ENCODE measurements at places on chromosomes 3 and 15.

- DNase-seq, result no peak
Measured at GRCh38 chr15:80978685-80979329, 10.8 kb downstream of the MESD start.

DNA sequence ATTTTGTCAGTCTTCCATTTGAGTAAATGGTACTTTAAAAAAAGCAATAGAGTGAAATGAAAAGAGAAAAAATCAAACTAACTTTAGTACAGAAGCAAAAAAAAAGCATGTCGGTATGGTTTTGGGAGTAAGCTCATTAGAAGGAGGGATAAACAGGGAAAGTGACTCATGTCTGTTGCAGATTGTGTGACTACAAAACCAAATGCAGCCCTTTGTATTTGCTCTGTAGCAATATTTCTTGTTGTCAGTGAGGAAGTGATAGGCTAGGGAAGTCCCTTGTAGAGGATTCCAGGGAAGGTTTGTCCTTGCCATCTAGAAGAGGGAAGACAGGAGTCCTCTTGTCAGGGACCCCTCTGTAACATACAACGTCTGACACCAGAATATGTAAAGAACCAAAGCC lies 150.5 kb upstream of the POU1F1 start:
- no peak for DNase-seq

DNA sequence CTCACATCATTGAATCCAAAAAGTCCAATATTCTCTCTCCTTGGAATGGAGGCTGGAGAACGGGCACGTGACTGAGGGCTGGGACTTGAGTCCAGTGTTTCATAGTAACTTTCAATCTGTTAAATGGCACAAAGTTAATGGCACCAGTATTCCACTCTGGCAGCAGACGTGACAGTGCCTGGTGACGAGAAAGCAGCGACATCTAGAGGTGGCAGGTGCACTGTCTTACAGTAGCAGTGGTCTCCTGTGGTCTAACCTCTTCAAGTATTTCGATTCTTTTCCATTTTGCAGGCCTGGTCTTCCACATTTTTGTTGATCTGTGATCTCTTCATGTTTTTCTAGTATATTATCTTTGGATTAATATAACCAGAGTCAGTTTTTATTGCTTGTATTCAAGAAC lies 107.1 kb downstream of the OXSM start:
- no peak for DNase-seq

GRCh38 chr3:99534951-99535704 lies 103.3 kb upstream of the COL8A1 start:
- no peak for DNase-seq

GRCh38 chr3:168272343-168272985 lies 176.7 kb upstream of the GOLIM4 start:
- DNase-seq, result no peak

GRCh38 chr3:48013288-48013980 lies 2.8 kb downstream of the MAP4 start:
- no peak for DNase-seq

DNA sequence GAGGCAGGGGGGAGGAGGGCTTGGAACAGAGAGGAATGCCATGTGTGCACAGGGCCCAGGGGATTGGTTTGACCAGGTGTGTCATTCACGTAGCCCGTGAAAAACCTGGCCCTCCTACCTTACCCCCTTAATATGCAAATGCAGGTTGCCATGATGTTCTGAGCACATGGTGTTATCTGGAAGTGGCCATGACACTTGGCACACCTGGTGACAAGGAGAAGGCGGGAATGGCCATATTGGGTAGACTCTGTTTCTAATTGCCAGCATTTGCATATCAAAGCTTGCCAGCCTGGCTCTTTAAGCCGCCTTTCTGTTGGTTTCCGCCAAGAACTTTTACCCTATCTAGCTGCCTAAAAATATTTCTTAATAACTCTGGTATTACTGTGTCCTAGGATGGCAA lies 202.1 kb upstream of the DPH6 start:
- no peak for DNase-seq

DNA sequence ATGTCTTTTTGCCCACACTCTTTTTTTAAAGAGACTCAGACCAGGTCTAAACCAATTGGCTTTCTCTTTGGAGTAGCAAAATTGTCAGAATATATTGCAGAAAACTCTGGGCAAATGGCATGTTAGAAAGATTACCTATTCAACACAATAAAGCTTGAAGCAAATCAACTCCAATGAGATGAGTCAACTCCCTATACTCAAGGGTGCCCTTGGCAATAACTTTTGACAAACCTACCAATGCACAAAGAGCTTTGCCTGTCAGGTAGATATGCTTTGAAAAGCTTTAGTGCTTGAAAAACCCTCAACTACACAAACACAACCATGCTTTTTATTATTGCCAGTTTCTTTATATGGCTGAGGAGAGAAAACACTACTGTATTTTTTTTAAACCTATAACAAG lies 137.7 kb upstream of the GRM7 start:
- no peak for DNase-seq

DNA sequence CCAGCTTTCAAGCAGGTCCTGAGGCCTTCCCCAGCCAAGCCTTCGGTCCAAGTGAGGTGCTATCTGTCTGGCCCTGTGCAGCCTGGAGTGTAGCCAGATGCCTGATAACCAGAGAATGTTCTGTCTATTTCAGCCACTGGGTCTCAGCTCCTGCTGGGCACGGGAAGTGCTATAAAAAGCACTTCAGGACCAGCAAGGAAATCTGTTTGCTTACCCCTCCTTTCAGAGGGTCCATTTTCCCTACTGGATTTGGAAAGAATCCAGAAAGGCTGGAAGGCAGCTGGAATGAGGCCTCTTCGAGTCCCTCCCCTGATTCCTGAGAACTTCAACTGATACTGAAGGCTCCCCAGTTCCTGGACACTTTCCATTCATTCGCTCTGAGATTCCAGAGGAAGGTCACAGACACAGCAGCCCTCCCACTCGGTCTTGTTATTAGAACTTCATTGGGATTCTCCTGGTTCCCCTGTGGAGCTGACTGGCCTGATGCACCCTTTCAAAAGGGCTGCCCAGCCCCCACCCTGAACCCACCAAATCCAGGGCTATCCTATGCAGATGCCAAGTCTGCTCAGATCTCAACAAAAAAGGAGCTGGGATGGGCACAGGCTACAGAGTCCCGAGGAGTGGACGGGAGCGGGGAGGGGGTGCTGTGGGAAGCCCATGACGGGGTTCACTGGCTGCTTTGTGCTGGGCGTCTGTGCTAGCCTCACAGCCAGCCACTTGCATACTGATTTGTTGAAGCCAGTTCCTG lies 70.4 kb downstream of the UMPS start:
- no peak for DNase-seq

DNA sequence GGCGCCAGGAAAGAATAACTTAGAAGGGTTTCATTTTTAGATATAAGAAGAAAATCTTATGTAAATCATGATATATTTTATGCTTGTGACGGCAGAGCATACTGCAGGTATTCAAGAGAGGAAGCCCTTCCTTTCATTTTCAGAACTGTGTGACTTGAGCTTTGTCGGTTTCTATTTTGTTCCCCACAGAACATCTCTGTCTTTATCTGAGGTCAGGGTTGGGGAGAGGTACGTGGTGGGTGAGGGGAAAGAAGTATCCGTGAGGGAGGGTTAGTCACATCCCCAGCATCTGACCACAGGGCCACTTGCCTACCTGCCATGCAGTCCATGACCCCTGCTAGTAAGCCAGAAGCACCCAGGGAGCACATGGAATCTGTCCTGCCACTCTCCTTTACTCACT lies 126.5 kb downstream of the DGKG start:
- DNase-seq, result no peak

DNA sequence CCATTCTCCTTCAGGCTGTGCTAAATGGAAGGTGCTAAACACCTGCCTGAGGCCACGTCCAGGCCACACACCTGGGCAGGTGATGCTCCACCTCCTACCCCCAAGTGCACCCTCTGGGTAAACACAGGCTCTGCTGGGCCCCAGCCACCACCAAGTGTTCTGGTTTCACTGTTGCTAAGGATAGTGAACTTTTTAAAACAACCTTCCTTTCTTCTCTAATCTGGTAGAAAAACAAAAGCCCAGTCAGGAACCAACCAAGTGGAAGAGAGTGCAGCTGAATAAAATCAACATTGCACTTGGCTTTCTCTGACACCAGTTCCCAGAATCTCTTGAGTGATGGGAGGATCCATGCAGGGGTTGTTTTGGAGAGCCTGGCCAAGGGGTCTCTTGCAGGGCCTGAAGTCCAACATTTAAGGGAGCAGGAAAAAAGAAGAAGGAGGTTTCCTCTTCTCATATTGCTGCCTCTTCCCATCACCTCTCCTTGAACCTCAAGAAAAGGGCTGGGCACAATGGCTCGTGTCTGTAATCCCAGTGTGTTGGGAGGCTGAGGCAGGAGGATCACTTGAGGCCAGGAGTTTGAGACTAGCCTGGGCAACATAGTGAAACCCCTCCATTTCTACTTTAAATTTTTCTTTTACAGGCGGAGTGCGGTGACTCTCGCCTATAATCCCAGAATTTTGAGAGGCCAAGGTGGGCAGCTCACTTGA lies 26.2 kb upstream of the ATP13A3 start:
- DNase-seq, result no peak

DNA sequence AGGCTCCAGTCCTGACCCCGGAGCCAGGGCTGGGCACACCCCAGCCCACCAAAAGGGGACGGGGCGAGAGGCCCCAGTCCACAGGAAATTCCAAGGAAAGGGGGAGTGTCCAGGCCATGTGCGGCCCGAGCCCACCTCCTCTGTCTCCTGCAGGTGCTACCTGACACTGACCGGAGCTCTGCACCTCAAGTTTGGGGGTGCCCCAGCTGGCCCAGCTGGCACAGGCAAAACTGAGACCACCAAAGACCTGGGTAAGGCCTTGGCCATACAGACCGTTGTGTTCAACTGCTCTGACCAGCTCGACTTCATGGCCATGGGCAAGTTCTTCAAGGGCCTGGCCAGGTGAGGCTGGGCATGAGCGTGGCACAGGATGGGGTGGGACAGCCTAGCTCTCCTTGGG lies 44.9 kb downstream of the DNAH1 start:
- no peak for DNase-seq

- DNase-seq, result no peak
Measured at GRCh38 chr15:65952391-65953053, 83.2 kb downstream of the RAB11A start.

DNA sequence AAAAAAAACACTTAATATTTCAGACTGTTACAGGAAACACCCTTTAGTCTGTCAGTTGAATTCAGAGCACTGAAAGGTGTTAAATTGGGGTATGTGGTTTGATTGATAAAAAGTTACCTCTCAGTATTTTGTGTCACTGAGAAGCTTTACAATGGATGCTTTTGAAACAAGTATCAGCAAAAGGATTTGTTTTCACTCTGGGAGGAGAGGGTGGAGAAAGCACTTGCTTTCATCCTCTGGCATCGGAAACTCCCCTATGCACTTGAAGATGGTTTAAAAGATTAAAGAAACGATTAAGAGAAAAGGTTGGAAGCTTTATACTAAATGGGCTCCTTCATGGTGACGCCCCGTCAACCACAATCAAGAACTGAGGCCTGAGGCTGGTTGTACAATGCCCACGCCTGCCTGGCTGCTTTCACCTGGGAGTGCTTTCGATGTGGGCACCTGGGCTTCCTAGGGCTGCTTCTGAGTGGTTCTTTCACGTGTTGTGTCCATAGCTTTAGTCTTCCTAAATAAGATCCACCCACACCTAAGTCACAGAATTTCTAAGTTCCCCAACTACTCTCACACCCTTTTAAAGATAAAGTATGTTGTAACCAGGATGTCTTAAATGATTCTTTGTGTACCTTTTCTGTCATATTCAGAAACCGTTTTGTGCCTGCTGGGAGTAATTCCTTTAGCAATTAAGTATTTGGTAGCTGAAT lies 17.9 kb downstream of the TMEM43 start:
- DNase-seq, result no peak

DNA sequence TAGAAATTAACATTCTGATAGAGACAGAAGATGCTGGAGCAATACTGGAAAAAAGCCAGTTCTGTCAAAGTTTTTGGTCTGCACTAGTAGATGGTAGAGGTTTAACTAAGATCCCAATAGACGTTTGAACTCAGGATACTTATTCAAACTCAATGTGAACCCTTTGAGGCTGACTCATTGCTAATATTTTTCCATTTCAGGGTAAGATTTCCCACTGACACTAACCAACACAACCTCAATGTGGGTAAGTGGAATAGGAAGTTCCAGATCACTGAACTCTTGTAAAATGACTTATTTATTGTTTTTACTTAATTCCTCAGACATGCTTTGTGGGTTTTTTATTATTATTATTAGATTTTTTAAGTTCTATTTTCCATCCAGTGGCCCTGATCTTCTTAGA lies 1024.8 kb downstream of the EPHA3 start:
- DNase-seq, result no peak

- DNase-seq, result no peak
Measured at GRCh38 chr3:184543256-184543655, 18.3 kb upstream of the EPHB3 start.

- no peak for DNase-seq
Measured at GRCh38 chr3:27985369-27986035, 255.9 kb upstream of the CMC1 start.

DNA sequence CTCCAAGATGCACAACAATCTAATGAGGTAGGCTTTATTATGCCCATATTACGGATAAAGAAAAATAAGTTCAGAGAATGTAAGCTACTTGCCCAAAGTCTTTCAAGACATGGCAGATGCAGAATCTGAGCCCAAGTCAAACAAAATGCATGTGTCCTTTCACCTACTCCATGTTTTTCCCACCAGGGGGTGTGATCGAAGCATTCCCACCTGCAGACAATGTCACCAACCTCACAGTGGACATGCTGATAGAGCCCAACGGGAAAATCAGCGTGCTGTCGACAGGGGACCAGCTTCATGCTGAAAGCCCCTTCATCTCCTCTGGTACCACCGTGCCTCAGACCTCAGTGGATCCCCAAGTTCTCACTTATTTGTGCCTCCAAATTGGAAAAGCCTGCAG lies 99.8 kb upstream of the C15orf61 start:
- no peak for DNase-seq

DNA sequence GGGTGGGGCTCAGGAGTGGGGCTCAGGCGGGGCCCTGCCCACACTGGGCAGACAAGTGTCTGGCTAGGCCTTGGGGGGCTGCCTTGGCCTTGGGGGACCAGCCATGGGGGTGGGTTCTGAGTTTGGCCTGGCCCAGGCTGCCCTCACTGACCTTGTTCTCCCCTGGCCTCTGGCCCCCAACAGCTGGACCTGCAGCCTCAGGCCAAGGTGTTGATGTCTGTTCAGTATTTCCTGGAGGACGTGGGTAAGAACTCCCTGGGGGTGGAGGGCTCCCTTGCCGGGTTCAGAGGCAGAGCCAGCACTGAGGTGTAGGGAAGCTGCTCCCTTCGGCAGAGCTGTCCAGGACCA lies 20.0 kb downstream of the PRKCD start:
- no peak for DNase-seq

GRCh38 chr3:53585049-53585448 lies 90.6 kb downstream of the CACNA1D start:
- no peak for DNase-seq

DNA sequence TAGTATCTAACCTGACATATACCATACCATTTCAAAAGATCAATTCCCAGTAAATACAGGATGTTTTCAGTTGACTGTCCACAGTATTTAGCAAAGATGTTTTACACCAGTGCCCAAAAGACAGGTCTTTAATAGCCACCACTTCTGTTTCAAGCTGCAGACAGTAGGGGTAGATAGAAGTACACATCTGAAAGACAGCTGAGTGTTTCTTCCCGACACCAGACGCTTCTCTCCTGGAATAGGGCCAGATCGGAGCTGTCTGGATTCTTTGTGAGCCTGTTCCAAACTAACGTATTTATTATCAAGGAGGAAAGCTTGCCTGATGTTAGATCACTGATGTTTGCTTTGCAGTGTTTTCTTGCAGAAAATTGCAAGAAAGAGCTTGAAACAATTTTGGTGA lies 136.1 kb upstream of the RBMS3 start:
- no peak for DNase-seq

All from stimulated activated CD8-positive, alpha-beta memory T cell treated with anti-CD3 and anti-CD28 coated beads, Interleukin-4, amount 100 ng/mL, for 4 hours (primary cell).